ENCODE measurements at places on chromosomes 3 and 15. TPM values are rescaled to one million over a fixed set of nuclear protein-coding genes. Genes with fewer than 3 reads are reported as not detected.
A peak's percentile ranks its signal among the peaks of the same experiment; 100 is the strongest.

The LRRC31 gene
- not detected for total RNA-seq

The CLDN1 gene
- total RNA-seq: 115 TPM

The KNL1 gene
- 11.8 TPM for total RNA-seq

The FANCI gene
- 29.5 TPM for total RNA-seq

GRCh38 chr3:158098309-158098639, 7.9 kb downstream of the SHOX2 start:
- DNase-seq: no peak

DNA sequence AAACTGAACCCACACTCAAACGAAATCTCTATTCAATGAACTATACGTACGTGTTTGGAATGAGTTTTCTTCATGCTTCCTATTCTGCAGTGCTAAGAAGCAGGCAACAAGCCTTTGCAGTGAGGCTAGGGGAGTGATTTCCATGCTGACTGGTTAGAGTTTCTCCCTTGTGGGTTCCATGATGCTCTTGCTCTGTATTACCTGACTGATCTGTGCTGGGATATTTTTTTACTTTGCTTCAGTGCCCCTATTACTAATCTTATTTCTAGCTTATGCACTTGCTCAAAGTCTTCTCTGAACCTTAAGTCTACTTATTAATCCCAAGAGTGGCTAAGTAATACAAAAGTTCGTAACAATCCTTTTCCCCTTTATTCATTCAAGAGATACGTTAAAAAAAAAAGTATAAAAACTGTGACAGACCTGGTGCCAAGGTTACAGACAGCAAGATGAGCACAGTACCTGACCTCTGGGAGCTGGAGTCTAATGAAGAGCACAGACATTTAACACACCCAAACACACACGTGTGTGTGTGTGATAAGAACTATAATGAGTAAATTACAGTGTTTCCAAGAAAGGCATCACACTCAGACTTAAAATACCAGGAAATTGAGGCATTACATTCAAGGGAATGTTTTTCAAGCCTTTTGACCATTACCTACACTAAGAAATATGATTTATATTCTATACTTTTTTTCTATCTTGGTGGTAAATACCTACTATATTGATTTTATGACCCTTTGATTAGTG, 50.5 kb upstream of the FBN1 start:
- DNase-seq: no peak

- no peak for DNase-seq
Measured at GRCh38 chr15:36886701-36887100, 213.6 kb downstream of the MEIS2 start.

DNA sequence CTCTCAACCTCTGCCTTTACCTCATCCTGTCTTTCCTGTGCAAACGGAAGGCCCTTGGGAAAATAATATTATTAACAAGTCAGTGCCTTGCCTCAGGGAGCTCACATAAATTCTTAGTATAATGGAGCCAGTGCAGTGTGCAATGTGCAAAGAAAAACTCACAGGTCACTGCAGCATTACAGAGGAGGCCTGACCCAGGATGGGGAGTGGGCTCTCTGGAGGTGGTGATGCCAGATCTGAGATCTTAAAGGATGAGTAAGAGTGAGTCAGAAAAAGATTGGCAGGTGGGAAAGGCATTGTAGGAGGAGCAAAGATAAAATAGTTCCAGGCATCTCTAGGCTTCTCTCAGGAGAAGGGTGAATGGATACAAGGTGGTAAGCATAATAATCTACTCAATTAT, 185.6 kb upstream of the ADAMTS9 start:
- no peak for DNase-seq

- DNase-seq: no peak
Measured at GRCh38 chr15:39748276-39748675, 34.4 kb downstream of the FSIP1 start.

GRCh38 chr3:197006860-197007259, 22.8 kb downstream of the MELTF start:
- DNase-seq: no peak

DNA sequence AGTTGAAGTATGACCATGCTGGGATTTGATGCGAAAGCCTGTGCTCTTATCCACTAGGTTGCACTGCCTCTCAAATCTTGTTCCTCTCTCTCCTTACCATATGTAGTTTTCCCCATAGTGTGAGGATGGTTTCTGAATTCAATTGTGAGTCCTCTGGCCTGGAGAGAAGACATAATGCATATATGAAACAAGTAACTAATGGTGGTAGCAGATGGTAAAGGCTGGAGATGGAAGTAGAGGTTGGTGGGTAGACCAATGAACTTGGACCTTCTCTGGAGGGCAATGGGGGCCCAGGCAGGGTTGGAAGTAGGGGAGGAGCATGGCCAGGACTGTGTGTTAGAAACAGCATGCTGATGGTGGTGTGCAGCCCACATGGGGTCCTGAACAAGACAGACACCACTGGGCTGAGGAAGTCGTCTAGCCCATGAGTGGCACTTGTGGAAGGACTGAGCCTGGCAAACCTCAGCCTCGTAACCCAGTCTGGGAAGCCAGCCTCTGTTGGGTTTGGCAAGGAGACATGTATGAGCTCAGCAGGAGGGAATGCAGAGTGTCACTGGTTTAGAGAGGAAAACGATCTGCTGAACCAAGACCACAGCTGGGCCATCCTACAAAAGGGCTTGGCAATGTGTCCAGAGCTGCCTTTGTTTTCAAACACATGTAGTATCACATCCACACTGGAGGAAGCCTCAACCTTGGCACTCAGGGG, 18.5 kb upstream of the LMCD1 start:
- DNase-seq: peak; percentile 65

- no peak for DNase-seq
Measured at GRCh38 chr3:67906261-67906660, 251.8 kb upstream of the SUCLG2 start.
